Activated naive CD8-positive, alpha-beta T cell treated with anti-CD3 and anti-CD28 coated beads, Interleukin-2, amount 10 ng/mL, durations not matched to agents 7 days and 5 days (primary cell): ENCODE measurements at places on chromosomes 11 and 22. TPM values are rescaled to one million over a fixed set of nuclear protein-coding genes. Genes with fewer than 3 reads are reported as not detected.
A peak's percentile ranks its signal among the peaks of the same experiment; 100 is the strongest.

GRCh38 chr11:71787098-71787823, 45.7 kb upstream of the DEFB108B start:
- peak; percentile 93 for DNase-seq

Gene SCN2B
- total RNA-seq, result not detected

GRCh38 chr11:76666408-76666807, 4.1 kb downstream of the LRRC32 start:
- DNase-seq, result no peak

GRCh38 chr11:67213178-67213621, 53.1 kb upstream of the GRK2 start:
- no peak for DNase-seq

GRCh38 chr11:69301455-69302401, 7.8 kb downstream of the MYEOV start:
- DNase-seq, result no peak

Gene PRR33
- not detected for total RNA-seq

DNA sequence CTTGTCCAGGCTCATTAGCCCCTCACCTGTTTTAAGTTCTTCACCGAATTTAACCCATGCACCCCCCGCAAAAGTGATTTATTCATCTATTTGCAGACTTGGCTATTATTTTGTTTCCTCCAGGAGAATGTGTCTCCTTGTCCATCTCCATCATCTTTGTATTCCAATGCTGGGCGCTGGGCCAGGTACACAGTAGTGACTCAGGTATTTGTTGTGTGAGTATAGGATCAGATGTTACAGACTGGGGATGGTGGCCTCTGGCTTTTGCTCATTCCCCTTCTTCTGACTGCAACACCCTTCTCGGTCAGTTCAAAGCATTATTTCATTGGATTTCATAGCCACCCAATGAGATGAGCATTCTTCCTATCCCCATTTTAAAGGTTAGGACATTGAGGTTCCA, 408.2 kb downstream of the MN1 start:
- no peak for DNase-seq

Gene USP2
- 0.62 TPM for total RNA-seq

DNA sequence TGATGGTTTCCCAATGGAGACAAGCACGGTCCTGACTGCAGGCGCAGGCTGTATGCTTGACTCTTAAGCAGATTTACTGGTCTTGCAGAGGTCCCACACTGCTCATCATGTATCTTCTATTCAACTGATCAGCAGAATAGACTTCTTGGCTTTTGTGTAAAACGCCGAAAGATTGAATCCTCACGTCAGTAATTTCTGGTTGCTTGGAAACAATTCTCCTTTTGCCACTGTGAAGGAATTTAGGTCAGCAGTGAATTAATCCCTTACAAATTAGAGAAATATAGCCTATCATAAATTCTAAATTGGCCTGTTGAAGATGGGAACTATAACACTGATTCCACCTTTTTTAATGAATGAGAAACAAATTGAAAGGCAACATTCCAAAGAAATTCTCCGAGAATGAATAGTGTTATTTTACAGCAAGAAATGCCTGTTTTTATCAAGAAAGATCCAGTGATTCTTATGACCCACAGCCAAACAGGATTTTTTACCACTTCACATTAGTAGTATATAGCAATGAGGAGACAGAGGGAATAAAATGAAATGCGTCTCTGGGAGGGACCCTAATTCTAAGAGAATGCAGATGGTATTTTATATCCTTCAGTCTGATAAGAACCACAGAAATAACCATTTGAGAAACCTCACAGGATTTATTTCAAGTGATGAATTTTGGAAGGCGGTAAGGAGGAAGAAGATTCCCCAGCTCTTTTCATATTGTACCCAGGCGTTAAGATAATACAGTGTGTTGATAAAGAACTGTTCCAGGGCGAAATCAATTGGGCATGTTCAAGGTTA, 362.5 kb downstream of the RAB38 start:
- no peak for DNase-seq

GRCh38 chr11:73538381-73538872, 59.5 kb downstream of the FAM168A start:
- DNase-seq, result no peak

- no peak for DNase-seq
These were observed 36.1 kb upstream of the SYT13 start for GRCh38 chr11:45322111-45322705.

Gene DGAT2
- 0.65 TPM for total RNA-seq

DNA sequence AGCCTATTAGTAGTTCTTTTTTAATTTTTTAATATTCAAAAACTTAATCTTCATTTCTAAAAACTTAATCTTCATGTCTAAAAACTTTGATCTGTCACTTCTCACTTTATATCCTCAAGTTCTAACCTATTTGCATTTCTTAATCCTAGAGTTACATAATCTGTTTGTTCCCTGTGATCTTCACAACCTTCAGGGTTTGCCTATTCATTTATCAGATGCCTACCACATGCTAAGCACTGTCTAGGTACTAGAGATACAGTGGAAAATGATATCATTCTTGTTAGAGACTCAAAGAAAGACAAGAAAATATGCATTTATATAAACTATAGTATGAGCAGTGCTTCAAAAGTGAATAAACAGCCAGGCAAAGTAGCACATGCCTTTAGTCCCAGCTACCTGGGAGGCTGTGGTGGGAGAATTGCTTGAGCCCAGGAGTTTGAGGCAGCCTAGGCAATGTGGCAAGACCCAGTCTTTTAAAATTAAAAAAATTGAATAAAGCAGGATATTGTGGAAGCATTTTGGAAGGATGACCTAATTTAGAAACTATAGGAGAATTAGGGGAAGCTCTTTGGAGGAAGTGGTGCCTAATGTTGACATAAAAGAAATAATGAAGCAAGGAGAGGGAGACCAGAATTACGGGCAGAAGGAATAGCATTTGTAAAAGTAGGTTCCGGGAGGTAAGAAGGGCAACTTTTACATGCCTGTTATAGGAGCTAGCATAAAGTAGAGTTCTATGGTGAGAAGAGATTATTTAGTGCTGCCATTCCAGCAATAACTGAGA, 54.4 kb upstream of the GRK2 start:
- no peak for DNase-seq

GRCh38 chr22:44289414-44290171, 23.2 kb downstream of the SHISAL1 start:
- no peak for DNase-seq

DNA sequence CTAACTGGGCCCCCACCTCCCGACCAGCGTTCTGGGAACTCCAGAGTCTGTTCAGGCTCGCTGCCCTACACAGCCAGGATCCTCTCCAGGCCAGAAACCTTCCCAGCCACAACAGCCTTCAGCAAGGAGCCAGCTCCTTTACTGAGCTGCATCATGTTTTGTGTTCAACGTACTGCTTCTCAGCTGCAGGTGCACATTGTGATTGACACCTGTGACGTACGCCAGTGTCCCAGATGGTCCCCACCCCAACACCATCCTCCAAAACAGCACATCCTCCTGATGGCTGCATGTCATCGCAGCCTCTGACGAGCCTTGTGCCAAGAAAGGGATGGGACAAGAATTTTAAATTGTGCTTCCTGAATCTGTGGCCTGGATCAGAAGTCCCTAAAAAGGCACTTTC, 117.5 kb downstream of the SPATA19 start:
- DNase-seq, result no peak

DNA sequence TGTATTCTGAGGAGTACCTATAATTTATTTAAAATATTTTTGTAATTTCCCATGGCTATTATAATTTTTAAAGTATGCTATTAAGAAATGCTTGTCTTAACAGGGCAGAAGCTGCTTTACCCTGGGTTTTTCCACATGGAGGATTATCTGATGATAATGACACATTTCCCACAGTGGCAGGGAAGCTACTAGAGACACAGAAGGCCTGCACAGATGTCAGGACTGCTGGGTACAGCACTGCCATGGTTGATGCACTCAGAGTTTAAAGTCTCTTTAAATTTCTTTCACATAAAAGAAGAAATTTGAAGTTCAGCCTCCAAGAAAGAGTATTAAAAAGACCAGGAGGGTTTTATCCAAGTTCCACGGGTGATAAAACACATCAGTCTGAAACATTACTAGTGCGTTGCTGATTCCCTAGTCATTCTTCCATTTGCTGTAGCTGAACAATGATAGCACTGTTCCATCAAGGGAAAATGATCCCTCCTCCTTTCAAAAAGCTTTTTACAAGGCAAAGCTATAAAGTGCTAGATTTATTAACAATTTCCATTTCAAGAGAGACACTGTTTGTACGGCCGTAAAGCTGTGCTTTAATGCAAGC, 363.0 kb downstream of the CNTN5 start:
- no peak for DNase-seq

- no peak for DNase-seq
These were observed 3.3 kb downstream of the SERPINH1 start for GRCh38 chr11:75565221-75565814.

DNA sequence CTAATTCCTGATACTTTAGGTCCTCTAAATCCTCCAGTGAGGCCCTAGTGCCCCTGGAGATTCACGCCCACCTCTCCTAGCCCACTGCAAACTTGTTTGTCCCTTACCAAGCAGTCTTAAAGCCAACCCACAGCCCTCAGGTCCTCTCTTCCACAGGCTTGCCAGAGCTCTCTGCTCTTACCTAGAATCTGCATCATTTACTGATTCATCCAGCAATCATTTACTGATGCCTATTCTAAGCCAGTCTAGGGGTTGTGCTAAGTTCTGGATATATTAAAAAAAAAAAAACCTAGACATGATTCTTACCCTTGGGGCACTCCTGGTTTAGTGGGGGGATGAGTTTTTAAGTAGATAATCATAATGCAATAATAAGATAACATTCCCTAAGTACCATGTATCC, 43.0 kb upstream of the PLET1 start:
- no peak for DNase-seq

Gene TMEM151A
- total RNA-seq, result not detected

Gene CHRM1
- total RNA-seq, result not detected

GRCh38 chr22:29215012-29215860, 9.5 kb downstream of the EMID1 start:
- DNase-seq, result no peak

- DNase-seq, result no peak
These were observed 44.9 kb upstream of the CLTCL1 start for GRCh38 chr22:19336133-19337075.

- DNase-seq, result no peak
These were observed 68.5 kb downstream of the ADM start for GRCh38 chr11:10373340-10373739.

Gene DTX4
- total RNA-seq, result 0.47 TPM

Gene NXPE4
- not detected for total RNA-seq

DNA sequence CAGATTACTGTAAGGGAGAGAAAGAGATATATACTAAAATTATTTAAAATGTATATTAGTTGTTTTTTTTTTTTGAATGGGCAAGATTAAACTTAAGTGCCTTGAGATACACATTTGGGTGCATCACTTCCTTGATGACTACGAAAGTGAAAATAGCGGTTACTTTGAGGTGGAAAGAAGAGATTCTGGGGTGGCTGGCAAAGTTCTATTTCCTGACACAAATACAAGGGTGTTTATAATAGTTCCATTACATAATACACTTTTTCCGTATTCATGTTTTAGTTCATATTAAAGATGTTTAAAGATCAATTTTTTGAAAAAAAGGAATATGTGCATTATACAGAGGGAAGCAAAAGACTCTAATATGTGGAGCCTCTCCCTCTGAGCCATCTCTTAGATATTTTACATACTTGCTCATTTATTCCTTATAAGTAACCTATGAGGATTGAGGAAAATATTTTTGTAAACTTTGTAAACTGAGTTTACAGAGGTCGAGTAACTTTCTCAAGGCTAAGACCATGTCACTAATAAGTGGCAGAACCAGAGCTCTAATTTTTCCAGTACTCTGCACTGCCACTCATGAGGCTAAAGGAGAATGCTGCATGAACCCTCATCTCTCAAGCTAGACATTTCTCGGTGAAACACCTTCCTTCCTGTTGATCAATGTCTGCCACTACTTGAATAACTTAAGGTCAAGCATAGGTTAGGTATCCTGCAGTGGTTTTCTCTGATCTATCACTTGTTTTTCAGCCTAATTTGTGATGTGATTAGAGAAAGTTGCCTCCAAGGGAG, 58.6 kb downstream of the DDIAS start:
- no peak for DNase-seq

DNA sequence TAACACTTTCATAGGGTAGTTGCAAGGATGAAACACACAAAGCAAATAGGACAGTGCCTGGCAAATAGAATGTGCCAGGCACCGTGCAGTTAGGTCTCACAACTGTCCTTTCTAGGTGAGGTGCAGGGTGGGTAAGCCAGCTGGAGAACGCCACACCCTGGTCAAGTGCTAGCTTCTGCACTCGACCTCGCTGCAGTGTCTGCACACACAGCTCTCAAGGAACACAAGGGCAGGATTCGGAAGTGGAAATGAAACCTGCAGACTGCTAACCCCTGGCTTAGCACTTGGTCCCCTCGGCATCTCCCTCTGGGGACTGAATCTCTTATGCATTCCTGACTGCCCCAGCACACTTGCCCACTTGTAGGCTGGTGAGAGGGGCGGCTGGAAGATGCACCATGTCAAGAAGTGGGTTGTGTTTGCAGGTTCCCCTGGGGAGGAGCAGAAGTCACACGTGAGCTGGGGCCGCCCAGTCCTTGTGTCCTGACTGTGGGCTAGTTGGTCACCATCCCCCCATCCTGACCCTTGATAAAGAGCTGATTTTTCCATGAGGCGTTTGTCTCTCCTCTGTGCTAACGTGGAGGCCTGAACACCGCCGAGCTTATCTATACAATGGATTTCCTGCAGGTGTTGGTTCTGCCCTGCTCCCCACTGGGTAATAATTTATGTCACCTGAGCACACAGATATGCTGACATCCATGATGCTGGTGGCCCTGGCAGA, 89.0 kb downstream of the MICAL2 start:
- DNase-seq, result no peak

DNA sequence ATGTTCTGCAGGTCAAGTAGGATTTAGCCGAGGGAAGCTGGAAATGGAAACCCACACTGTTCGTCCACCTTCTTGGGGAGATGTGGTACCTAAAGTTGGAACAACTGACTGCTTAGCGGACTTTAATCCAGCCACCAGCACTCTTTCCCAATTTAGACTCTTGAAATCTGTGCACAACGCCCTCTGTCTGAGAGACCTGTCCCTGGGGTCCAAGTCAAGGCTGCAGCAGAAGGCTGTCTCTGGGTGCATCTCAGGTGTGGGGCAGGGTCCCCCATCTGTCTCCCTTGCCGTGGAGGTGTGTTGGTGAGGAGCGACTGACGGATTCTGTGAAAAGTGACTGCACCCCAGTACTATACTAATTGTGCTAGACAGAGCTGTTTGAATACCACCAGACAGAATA, 168.2 kb upstream of the CADM1 start:
- no peak for DNase-seq
